ENCODE measurements at places on chromosomes 7 and 10.

- DNase-seq = no peak
Observed at GRCh38 chr7:75830978-75831377, 17.4 kb upstream of the CCL24 start.

GRCh38 chr10:73174148-73174925 lies 6.4 kb downstream of the FAM149B1 start:
- no peak for DNase-seq

- DNase-seq = no peak
Observed at GRCh38 chr10:33537066-33537465, 202.6 kb upstream of the NRP1 start.

- no peak for DNase-seq
Observed at GRCh38 chr7:136210079-136210478, 232.9 kb upstream of the MTPN start.

DNA sequence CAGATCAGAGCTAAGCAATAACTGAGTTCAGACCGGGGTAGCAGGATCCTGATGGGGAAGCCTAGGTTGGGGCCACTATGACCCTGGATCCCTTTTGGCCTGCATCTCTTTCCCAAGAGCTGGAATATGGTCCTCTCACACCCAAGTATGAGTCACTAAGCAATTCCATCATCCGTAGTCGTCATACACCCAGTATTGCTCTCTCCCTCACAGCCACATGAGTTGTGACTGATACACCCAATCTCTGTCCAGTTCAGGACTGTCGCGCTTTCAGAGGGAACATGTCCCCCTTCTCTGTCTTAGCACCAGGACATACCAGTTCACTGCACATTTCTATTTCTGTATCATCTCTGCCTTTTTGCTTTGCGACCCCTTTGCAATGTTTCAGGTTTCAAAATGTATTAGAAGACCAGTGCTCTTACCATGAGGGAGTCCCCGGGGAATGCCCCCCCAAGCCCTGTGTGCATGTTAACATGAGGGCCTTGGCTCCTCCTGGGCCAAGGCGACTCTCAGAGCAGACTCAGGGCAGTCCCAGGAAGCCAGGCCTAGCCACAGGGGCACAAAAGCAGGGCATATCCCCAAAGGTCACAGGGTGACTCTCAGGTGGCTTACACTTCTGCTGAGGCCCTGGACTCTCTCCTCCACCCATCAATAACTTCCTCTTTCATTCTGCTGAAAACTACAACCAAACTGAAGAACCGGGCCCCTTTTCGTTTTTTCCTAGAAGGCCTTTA lies 75.3 kb upstream of the SAMD8 start:
- DNase-seq = no peak

GRCh38 chr7:133784486-133785001 lies 342.6 kb upstream of the LRGUK start:
- DNase-seq = no peak

DNA sequence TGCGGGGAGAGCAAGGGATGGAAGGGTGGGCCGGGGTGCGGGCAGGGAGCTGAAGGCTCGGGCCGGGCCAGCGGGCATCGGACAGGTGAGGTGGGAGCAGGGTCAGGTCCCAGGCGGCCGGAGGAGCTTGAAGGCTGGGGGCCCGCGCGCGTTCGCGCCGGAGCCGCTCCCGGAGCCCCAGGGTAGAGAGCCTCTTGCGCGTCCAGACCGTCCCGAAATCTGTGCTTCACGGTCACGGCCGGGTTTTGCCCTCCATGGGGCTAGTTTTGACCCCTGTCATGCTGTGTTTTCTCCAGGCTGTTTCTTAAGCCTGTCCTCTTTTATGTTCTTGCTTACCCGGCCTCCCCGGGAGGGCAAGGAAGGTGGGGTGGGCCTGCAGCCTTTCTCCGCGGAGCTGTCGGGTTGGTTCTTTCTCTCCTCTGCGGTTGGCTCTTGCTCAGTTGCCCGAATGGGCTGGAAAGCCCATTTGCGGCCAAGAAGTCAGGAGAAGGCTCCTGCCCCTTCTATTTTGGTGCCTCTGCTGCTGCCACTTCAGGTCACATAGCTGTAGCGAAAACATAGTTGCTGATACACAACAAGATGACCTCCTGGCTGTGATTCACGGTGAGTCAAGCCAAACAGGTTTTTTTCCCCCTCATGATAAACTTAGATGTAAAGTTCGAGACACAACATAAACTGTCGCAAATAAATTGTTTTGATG lies 650 bp downstream of the UBE2D1 start:
- no peak for DNase-seq

GRCh38 chr7:179209-179681 lies 13.1 kb upstream of the FAM20C start:
- DNase-seq = no peak

DNA sequence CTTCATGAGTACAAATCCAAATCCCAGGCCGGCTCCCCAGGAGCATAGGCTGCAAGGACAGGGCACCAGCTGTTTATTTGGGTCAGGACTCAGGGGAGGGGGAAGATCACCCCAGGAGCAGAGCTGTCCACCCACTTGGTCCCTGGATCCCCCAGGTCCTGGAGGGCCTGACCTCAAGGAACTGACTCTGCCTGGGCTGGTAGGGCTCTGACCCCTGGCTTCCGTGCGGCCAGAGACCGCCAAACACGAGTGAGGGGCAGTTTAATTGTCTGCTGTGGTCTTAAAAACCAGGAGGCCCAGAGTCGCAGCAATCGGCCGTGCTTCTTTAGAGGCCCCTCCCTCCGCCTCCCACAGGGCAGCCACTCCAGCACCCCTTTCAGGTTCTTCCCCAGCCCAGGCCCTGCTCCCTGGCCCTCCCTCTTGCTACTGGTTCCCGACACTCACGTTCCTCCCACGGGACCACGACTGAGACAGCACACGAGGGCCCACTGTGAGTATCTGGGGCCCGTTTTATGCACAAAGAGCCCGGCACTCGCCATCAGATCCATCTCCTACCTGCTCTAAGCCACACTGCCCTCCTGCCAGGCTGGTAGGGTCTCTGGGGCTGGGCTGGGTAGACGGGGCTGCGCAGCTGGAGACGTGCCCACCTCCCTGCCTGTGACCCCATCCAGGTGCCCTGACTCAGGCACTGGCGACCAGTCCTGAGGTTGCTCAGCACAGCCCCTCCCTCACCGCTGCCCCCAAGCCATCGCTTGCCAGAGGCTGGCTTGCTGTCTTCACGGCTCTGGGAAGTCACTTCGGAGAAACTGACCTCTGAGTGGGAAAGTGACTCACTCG lies 30.0 kb upstream of the CFAP46 start:
- no peak for DNase-seq

GRCh38 chr7:2794836-2795636 lies 49.1 kb downstream of the GNA12 start:
- DNase-seq = no peak

- DNase-seq = no peak
Observed at GRCh38 chr7:30785786-30786185, 14.6 kb downstream of the MINDY4 start.

DNA sequence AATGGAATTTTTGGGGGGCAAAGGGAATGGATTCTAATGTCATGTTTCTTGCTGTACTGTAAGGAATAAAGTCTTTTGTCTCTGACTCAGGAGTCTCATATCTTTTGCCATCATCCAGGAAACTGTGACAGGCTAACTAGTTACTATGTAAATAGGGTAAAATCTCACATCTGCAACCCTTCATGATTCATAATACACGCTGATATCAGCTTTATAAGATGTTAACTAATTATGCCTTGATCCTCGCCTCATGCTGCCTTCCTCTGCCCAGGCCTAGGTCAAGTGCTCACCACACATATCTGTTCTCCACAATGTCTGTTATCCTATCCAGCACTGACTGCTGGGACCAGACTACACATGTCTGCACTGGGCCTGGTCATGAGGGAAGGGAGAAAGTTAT lies 81.3 kb upstream of the CXCL12 start:
- no peak for DNase-seq

DNA sequence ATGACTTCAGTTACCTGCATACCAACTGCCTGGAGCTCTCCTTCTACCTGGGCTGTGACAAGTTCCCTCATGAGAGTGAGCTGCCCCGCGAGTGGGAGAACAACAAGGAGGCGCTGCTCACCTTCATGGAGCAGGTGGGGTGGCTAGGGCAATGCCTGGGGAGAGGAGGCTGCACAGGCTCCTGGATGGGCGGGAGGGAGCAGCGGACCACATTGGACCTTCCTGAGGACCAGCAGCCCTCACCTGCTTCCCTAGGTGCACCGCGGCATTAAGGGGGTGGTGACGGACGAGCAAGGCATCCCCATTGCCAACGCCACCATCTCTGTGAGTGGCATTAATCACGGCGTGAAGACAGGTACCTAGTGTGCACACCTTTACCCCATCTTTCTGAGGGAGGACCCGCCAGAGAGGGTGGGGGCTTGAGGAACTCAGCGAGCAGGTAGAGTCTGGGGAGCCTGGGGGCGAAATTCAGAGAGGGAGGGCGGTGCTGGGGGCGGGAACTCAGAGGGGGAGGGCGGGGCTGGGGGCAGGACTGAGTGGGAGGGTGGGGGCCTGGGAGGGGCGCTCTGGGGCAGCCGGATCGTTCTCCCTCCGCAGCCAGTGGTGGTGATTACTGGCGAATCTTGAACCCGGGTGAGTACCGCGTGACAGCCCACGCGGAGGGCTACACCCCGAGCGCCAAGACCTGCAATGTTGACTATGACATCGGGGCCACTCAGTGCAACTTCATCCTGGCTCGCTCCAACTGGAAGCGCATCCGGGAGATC lies 9.0 kb downstream of the AEBP1 start:
- DNase-seq = no peak

DNA sequence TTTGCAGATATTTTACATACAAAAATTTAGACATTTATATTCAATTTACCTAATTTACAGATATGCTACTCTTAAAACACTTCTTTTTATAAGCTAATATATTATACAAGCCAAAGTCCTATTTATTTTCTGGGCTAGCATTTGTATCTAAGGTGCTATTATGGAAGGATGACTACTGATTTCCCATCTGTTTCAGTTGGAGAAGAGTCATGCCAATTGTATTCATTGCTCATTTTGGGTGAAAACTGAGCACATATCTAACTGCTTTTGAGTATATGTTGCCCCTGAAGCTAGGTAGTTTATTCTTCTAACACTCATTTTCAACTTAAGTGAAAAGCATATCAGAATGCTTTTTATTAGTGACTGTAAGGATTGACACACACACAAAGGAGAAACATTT lies 172.9 kb downstream of the CDK14 start:
- DNase-seq = no peak

- no peak for DNase-seq
Observed at GRCh38 chr10:86651021-86651471, 3.3 kb upstream of the OPN4 start.

DNA sequence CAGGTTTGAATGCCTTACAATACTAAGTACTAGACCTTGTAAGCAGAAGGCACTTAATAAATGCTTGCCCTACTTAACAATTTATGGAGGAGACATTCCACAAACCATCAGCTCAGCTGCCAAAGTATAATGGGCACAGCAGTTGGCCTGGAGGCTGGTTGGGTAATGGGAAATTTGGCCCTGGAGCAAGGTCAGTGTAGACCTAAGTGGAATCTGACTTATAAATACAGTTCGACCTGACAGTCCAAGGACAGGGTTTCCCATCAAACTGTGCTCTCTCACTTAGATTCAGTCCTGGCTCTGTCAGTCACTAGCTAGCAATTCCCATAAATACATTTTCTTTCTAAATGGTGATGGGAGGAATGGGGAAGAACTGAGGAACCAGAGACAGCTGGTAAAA lies 62.6 kb upstream of the ABCB4 start:
- DNase-seq = no peak

- no peak for DNase-seq
Observed at GRCh38 chr7:39357648-39358047, 208.6 kb upstream of the YAE1 start.

DNA sequence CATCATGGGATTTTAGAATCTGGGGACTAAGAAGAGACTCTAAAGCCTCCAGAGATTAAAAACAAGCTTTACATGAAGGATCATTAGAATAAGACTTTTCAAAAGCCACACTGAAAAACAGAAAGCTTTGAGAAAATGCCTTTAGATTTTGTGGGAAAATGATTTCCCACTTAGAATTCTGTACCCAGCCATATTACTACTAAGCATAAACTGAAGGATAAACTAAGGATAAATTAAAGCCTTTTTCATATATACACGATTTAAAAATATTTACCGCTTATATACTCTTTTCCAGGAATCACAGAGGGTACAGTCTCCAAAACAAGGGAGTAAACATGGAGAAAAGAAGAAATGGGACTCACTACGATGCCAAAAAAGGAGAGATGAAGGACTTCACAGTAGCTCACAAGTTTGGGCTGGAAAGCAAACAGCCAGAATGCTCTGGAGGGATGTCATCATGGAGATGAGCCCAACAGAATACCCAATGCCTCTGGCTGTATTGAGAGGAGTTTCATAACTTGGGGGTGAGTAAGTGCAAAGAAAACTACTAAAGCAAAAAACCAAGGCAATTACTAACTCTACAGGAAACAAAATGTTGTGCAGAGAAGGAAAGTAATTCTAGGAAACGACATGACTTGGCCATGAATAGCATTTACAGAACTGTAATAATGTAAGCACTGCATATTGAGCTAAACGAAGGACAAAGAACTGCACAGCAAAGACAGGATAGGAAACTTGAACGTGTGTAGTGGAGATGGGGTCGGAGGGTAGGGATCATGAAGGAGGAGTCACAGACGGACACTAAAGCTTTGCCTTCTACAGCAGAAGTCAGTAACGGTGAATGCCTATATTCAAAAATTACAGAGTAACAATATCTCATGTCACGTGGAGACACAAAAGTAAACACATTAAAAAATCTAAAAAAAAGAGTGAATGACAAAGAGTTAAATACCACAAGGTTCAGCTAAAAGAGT lies 61.4 kb upstream of the ASAH2 start:
- DNase-seq = no peak

DNA sequence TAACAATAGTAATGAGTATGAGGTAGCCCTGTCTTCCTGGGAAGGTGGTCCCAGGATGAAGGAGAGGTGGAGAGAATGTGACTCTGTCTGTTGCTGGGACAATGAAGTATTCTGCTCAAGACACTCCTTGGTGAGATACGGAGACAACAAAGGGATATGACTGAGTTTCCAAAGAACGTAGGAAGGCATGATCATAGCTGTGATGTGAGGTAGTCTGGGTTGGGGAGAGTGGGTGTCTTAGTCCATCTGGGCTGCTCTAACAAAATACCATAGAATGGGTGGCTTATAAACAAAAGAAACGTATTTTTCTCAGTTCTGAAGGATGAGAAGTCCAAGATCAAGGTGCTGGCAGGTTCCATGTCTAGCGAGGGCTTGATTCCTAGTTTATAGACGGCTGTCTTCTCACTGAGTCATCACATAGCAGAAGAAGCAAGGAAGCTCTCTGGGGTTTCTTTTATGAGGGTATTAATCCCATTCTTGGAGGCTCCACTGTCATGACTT lies 84.9 kb upstream of the RHOBTB1 start:
- no peak for DNase-seq
